ENCODE measurements at places on chromosomes 3 and 15.

DNA sequence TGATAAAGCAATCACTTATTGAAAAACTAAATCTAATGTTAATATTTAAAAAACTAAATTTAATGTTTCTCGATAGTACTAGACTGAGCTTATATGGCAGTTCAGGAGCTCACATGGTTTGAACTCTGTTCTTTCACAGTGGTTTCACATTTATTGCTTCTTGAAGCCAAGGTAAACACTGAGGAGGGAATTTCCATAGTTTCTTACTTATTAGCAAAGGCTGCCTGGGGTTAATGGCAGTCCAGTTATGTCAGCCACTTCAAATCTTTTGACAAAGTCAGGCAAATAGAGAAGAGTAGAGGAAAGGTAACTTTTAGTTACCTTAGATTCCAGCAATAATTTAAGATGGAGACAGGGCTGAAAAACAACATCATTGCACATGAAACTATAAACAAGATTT, 831.5 kb downstream of the ROBO2 start:
- no peak for DNase-seq

- DNase-seq: no peak
Observed at GRCh38 chr15:79475306-79475705, 43.2 kb downstream of the MINAR1 start.

GRCh38 chr3:147640781-147641180, 231.6 kb downstream of the ZIC1 start:
- no peak for DNase-seq

GRCh38 chr3:136110481-136110880, 85.7 kb downstream of the MSL2 start:
- no peak for DNase-seq

DNA sequence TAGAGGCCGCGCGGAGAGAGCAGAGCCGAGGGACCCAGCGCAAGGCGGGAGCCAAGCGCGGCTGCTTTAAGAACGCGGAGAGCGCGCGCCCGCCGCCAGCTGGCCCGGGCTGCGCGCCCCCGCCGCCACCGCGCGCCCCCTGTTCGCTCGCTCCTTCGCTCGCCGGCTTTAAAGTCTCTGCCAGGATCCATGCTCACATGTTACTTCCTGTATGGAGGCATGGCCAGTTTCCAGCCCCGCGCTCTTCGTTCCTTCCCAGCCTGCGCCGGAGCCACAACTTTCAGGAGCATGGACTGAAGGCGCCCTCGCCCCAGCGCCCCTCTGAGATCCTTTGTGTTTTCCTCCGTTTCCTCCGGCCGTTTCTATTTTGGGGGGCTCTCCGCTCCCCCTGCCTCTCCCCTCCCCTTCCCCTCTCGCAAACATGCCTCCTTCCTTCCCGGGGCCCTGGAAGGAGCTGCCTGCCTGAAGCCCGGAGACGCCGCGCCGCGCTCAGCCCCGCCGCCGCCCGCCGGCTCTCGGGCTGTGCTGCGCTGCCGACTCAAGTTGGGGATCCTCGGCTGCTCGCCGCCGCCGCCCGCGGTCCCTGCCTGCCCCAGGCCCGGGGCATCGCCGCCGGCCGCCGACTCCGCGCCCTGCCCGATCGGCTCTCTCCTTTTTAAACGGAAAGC, at the start of gene PTPRG:
Gene PTPRG, plus strand, starts transcription at position 198 of the 668 bp plus-strand sequence. CDS start 717 bp downstream, outside the sequence.
- DNase-seq: no peak

- no peak for DNase-seq
Observed at GRCh38 chr15:48392356-48392755, 61.1 kb downstream of the DUT start.

DNA sequence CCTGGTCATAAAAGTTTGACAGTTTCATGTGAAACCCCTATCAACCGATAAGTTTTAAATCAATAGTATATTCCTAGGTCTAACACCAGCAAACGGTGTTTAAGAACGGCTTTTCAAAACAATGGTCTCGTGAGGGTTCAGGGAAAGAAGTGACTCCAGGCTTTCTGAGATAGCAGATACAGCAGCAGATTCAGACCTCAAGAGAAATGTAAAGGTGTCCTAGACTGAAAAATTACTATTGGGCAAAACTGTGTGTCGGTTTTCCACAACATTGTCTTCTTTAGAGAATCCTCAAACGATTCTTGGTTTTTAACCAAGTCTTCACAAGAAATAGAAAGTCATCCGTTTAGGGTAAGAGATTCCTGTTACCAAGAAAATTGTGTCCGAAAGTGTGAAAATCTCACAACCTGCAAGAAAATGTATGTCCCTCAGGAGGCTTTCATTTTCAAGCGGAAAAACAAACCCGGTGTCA, 1.2 kb downstream of the SETD2 start:
- DNase-seq: no peak

All from activated gamma-delta T cell (primary cell).